ENCODE measurements at places on chromosomes 2 and 18. TPM values are rescaled to one million over a fixed set of nuclear protein-coding genes. Genes with fewer than 3 reads are reported as not detected.

GRCh38 chr2:224248944-224249371 lies 152.9 kb downstream of the FAM124B start:
- H3K4me3 ChIP-seq: no peak overlapping the region
- H3K36me3 ChIP-seq: no peaks in the 10 kb centered on the region
- no peak overlapping the region for H3K27ac ChIP-seq
- no peaks in the 10 kb centered on the region for H3K4me1 ChIP-seq

The SP100 gene
- 20.2 TPM for total RNA-seq

- DNase-seq: no peak
- no peaks in the 10 kb centered on the region for H3K27me3 ChIP-seq
- no peaks in the 10 kb centered on the region for H3K4me1 ChIP-seq
- no peaks in the 10 kb centered on the region for H3K36me3 ChIP-seq
- no peak overlapping the region for H3K27ac ChIP-seq
- H3K4me3 ChIP-seq: no peak overlapping the region
Observed at GRCh38 chr2:151071382-151071781, 190.3 kb downstream of the RBM43 start.

DNA sequence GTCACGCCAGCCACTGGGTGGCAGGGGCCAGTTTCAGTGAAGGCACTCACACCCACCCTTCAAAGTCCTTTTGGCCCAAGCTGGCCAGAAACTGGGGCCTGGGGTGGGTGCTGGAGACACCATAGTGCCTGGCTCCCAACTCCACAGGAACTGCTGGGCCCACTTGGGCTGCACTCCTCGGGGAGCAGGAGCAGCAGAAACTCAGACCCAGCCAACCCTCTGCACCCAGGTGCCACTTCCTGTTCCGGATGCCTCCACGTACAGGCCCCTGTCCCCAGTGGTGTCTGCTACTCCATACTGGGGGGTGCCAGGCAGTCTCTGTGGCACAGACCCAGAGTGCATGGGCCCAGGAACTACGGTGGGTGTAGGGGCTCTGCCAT lies 42.5 kb upstream of the ZNF519 start:
- no peak overlapping the region for H3K27ac ChIP-seq
- H3K4me1 ChIP-seq: no peaks in the 10 kb centered on the region

GRCh38 chr2:46335391-46336282 lies 38.4 kb downstream of the EPAS1 start:
- H3K36me3 ChIP-seq: no peaks in the 10 kb centered on the region
- H3K4me1 ChIP-seq: peaks cover 97% of the 10 kb centered on the region
- no peak for DNase-seq
- no peaks in the 10 kb centered on the region for H3K27me3 ChIP-seq
- H3K4me3 ChIP-seq: peak overlapping the region; percentile 35

- no peaks in the 10 kb centered on the region for H3K27me3 ChIP-seq
- H3K4me1 ChIP-seq: no peaks in the 10 kb centered on the region
- no peak overlapping the region for H3K27ac ChIP-seq
- DNase-seq: no peak
- no peaks in the 10 kb centered on the region for H3K36me3 ChIP-seq
- H3K4me3 ChIP-seq: no peak overlapping the region
Observed at GRCh38 chr2:129904532-129905446, 74.7 kb upstream of the RAB6C start.
